Stimulated activated CD4-positive, alpha-beta T cell treated with anti-CD3 and anti-CD28 coated beads, Interleukin-12 subunit alpha, Interleukin-12 subunit beta, amount 100 ng/mL, for 48 hours (primary cell): ENCODE measurements at places on chromosomes 11 and 22.

DNA sequence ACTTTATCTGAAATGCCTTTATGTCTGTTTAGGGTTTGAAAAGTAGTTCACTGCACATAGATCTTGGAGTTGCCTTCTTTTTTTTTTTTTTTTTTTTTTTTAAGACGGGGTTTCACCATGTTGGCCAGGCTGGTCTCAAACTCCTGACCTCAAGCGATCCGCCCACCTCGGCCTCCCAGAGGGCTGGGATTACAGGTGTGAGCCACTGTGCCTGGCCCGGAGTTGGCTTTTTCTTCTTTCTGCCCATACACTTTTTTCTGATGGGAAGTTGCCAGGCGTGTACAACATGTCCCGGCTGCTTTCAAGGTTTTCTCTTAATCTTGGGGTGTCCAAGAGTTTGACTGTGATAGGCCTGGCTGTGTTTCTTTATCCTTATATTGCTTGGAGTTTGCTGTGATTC lies 12.9 kb upstream of the GNB1L start:
- no peak for DNase-seq

DNA sequence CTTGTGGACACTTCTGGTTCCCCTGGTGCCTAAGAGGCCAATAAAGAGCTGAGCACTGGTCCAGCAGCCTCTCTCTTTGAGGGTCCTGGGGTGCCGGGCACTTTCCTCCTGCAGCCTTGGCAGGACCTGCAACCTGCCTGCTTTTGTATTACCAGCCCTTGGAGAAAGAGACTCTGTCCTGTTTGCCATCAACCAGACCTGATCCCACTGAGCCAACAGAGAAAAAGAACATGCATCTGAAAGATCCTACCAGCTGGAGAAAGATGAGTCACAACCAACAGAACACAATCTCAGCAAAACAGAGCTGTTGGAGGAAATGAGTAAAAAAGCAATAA lies 321.0 kb downstream of the DDX10 start:
- no peak for DNase-seq

DNA sequence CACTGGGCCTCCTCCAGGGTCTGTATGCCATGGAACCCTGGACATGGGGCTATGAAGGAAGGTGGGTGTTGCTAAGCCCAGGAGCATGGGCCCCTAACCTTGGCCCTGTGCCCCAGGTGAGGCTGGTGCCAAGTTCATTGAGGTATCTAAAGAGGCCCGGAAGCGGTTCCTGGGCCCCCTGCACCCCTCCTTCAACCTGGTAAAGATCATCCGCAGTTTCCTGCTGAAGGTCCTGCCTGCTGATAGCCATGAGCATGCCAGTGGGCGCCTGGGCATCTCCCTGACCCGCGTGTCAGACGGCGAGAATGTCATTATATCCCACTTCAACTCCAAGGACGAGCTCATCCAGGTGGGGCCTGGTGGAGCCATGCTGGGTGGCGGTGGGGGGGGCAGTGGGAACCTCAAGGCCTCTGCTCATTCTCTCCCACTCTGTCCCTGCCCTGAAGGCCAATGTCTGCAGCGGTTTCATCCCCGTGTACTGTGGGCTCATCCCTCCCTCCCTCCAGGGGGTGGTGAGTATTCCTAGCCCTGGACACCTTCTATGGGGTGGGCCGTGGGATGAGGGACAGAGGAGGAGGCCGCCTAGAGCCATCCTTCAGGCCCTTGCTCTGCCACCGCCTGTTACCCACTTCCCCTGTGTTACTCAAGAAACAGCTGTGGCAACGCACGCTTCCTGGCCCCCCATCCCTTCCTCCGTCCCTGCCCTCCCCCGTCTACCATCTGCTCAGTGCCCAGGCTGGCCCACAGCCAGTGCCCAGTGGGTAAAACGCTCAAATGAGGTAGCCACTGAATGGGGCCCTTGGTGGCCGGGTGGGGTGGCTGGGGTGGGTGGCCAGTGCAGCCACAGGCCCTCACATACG lies 3.0 kb downstream of the PNPLA2 start:
- no peak for DNase-seq

- no peak for DNase-seq
Measured at GRCh38 chr11:39968071-39968470, 1491.4 kb downstream of the LRRC4C start.

GRCh38 chr11:6841694-6842093 lies 3.8 kb upstream of the OR10A5 start:
- DNase-seq, result no peak

- DNase-seq, result no peak
Measured at GRCh38 chr11:17156283-17156682, 51.5 kb downstream of the PIK3C2A start.

GRCh38 chr22:45263463-45264269 lies 21.1 kb upstream of the UPK3A start:
- DNase-seq, result no peak

- no peak for DNase-seq
Measured at GRCh38 chr11:66226101-66226500, 42.3 kb upstream of the RAB1B start.
